ENCODE measurements at places on chromosomes 4 and X.

- no peak for DNase-seq
These were observed 59.2 kb downstream of the SHROOM3 start for GRCh38 chr4:76494243-76494642.

DNA sequence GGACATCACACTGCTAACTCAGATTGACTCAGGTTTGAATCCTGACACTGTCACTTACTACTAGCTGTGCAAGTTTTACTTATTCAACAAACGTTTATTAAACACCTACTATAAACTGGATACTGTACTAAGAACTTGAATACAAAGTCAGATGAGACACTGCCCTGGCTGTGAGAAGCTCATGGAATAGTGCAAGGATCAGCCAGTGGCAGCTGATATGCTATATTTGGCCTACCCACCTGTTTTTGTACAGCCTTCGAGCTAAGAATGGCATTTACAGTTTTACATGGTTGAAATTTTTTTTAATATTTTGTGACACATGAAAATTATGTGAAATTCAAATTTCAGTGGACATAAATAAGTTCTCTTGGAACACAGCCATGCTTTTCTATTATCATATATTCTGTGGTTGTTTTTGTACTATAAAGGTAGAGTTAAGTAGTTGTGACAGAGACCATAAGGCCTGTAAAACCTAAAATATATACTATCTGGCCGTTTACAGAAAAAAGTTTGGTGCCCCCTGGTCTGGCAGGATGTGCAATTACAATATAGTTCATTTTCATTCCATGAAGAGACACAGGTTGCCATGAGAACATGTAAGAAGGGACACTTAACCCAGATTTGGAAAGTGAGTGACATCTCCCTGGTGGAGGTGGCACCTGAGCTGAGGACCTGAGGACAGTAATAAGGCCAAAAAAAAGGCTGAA lies 3.4 kb upstream of the SEC24D start:
- DNase-seq = no peak

DNA sequence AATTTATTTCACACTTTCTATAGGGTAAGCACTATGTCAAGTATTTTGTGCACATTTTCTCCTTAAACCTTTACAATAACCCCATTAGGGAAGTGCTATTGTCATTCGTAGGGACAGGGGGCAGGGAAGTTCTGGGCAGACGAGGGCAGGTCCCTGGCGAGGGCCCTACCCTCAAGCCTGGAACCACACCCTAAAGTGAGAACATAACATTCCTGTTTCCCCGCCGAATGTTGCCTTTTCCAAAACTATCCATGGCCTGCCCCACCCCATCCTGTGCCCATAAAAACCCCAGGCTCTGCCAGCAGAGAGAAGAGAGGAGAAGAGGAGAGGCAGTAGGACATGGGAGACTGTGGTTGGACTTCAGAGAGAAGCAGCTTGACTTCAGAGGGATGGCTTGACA lies 39.8 kb upstream of the CCKAR start:
- no peak for DNase-seq

GRCh38 chrX:147899379-147900114 lies 12.2 kb upstream of the FMR1 start:
- no peak for DNase-seq

- no peak for DNase-seq
These were observed 138.6 kb upstream of the NKX1-1 start for GRCh38 chr4:1544861-1545281.

- no peak for DNase-seq
These were observed 25.2 kb upstream of the ATXN3L start for GRCh38 chrX:13345037-13345436.

- peak; percentile 89 for DNase-seq
These were observed 118.2 kb upstream of the KIT start for GRCh38 chr4:54539500-54540029.

- no peak for DNase-seq
These were observed 56.4 kb upstream of the MAP3K15 start for GRCh38 chrX:19571711-19572110.

DNA sequence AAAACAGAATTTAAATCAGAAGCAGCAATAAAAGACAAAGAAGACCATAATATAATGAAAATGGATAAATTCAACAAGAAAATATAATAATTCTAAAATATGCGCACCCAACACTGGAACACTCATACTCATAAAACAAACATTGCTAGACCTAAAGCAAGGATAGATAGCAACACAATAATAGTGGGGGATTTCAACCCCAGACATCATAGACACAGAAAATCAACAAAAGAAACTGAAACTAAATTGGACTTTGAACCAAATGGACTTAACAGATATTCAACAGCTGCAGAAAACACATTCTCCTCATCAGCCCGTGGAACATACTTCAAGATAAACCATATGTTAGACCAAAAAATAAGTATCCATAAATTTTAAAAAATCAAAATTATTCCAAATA lies 1552.6 kb downstream of the C4orf33 start:
- no peak for DNase-seq

GRCh38 chr4:40722576-40723161 lies 27.1 kb upstream of the NSUN7 start:
- no peak for DNase-seq

- DNase-seq = no peak
These were observed 1.8 kb downstream of the CENPU start for GRCh38 chr4:184732126-184732525.

Data from lower leg skin (tissue), 4 donors.